ENCODE measurements at places on chromosomes 5 and 9.

DNA sequence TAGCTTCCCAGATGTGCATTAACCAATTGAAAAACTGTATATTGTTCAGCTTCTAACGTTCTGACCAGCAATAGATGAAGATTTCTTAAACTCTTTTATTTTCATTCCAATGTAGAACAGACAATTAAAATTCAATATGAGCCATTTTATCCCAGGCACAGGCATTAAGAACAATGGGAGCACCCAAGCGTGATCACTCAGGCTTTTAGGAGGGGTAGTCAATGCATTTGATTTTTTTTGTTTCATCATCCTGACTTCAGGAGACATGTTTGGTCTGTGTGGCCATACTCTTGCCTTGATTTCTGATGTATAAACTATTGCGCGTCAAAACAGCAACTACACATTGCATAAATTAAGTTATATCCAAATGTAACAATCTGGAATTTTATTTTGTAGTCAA lies 653.0 kb upstream of the RORB start:
- no peak for DNase-seq

- DNase-seq = no peak
These were observed 64.2 kb upstream of the CEP78 start for GRCh38 chr9:78171651-78172050.

- no peak for DNase-seq
These were observed 56.6 kb downstream of the SLC28A3 start for GRCh38 chr9:84283946-84284345.

GRCh38 chr5:76715736-76716455 lies at the start of gene F2R:
F2R (plus strand) TSS chr5:76716126; CDS start chr5:76716308, 182 bp downstream.
- DNase-seq = no peak

DNA sequence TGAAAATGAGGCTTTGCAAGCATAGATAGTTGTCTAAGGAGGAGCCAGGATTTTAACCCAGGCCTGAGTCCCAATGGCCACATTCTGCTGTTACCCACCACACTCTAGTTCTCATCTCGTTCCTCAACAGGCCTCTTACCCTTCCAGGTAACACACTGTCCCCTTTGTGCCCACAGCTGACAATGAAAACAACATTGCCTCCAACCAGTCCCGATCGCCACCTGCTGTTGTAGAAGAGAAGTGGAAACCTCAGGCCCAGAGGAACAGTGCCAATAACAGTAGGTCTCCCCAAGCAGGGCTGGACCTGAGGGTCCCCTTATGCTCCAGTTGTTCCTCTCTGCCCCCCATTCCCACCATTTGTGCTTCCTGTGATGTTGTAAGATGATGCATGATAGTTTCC lies 30.4 kb downstream of the AMBP start:
- peak; percentile 15 for DNase-seq

GRCh38 chr5:168152660-168153059 lies 138.8 kb upstream of the WWC1 start:
- DNase-seq = no peak

- DNase-seq = peak; percentile 8
These were observed 376 bp downstream of the ANKRD18B start for GRCh38 chr9:33524306-33524947.

DNA sequence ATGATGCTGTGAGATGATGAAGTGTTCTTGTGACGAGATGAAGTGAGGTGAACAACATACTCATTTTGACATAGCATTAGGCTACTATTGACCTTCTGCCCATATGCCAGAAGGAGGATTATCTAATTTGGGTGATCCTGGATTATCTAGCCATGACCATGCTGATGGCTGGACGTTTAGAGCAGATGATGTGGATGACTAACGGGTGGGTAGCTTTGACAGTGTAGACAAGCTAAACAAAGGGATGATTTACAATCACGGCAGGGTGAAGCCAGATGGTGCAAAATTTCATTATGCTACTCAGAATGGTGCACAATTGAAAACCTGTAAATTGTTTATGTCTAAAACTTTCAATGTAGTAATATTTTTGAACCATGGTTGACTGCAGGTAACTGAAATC lies 2403.4 kb upstream of the ACO1 start:
- DNase-seq = no peak

GRCh38 chr9:134978272-134978671 lies 60.6 kb upstream of the FCN1 start:
- DNase-seq = no peak

DNA sequence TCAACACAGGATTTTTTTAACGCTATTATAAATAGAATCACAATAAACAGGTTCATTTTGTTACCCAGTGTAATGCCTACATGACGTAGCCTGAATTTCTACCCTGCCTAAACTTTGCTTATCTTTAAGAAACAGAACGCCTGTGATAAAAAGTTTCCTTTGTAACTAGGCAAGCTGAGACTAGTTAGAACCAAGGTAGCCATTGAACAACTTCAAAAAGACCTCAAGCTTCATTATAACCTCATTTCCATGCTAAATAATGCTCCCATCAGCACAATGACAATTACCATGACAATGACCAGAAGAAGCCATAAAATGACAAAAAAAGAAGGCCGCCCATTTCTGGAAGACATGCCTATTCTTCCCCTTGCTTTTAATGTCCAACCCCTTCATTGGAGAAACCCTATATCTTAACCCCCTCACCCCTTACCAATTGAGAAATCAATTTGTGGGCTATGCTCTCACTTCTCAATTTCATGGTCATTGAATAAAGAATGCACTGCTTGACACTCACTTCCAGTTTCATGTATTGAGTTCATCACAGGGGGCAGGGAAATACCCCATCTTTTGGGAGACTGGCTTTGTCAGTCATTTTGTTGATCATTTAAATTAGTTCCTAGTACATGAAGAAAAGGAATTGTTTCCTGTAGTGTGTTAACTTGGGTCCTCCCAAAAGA lies 276.8 kb downstream of the MCTP1 start:
- no peak for DNase-seq

DNA sequence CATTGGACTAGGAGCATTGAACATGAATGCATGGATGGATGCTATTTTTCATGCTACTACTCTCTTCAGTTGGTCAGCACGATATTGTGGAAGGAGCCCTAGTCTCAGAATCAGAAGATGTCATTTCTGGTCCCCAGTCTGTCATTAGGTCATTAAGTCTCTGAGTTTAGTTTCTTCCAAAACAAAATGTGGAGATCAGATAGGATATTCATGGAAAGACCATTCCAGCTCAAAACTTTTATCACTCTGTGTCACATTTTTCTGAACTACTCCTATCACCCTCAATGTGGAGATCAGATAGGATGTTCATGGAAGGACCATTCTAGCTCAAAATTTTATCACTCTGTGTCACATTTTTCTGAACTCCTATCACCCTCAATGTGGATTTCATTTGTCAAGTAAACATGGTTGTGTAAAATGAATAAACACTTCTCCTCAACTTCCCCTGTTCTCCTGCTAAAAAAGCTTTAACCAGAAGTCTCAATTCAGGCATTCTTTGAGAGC lies 296.8 kb downstream of the MRPS30 start:
- DNase-seq = no peak

DNA sequence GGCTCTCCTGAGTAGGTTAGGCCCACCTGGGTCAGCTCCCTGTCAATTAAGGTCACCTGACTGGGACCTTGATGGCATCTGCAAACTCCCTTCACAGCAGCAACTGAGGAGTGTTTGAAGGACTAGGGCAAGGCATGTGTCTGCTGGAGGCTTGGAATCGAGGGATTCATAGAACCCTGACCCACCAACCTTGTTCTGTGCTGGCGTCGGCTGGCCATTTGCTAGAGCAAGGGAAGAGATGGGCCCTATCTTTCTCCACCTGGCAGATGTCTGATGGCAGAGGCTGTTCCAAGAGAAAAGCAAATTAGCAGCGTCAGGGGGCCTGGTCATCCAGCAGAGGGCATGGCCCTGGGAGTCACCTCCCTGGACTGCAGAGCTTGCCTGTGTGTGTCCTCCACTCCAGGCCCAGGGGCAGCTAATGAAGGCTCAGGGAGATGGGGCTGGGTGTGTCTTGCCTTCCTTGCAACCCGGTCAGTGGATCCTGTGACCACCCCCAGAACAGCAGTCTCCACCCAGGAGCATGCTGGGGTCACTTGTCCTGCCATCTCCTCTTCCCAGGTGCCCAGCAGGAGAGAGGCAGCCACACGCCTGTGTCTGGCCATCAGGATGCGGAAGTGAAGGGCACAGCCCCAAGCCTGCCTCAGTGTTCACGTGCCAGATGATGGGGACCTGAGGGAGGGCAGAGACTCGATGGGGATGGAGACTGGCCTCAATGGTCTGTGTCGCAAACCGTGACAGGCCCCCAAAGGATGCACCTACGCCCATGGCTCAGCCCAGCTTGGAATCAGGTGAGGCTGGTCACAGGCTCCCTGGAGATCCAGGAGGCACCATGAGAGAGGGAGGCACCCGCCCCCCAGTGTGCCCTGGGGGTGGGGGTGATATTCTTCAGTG lies 53.9 kb downstream of the BARX1 start:
- no peak for DNase-seq

DNA sequence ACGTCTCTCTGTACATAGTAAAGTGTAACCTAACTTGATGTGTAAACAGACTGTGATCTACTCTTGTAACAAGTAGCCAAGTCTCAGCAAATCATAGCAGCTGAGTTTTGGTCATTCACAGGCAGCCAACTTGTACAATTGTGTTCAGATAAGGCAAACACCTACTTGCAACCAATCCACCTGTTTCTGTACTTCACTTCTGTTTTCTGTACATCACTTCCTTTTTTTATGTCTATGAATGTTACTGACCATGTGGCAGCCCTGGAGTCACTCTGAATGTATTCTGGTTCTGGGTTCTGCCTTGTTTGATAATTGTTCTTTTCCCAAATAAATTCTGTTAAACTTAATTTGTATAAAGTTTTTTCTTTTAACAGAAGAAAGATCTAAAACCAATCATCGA lies 26.0 kb downstream of the RLN2 start:
- no peak for DNase-seq

GRCh38 chr5:161273410-161273809 lies 273.1 kb downstream of the GABRB2 start:
- no peak for DNase-seq

GRCh38 chr5:58505502-58505901 lies 14.3 kb downstream of the GAPT start:
- no peak for DNase-seq

DNA sequence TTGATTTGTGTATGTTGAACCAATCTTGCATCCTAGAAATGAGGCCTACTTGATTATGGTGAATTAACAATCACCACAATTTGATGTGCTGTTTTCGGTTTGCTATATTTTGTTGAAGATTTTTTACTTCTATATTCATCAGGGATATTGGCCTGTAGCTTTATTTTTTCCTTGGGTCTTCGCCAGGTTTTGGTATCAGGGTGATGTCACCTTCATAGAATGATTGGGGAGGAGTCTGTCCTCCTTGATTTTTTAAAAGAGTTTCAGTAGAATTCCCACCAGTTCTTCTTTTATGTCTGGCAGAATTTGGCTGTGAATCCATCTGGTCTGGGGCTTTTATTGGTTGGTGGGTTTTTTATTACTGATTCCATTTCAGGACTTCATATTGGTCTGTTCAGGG lies 115.2 kb downstream of the CPLANE1 start:
- DNase-seq = no peak

DNA sequence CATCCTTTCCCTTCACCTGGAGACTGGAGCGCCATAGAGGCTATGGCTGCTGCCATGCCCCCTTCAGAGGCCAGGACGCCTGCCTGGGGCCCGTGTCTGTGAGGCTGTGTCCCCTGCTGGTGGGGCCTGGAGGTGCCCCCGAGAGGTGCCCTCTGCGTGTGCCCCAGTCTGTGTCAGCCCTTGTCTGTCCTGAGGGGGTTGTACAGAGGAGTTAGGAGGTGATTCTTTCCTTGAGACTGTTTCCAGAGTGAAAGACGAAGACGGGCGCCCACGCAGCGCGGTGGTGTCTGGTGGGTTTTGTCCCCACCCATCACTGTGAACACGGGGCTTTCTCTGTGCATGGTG lies 24.6 kb downstream of the TRAF2 start:
- DNase-seq = no peak

- DNase-seq = no peak
These were observed 97.2 kb downstream of the SPOCK1 start for GRCh38 chr5:137401946-137402345.

GRCh38 chr5:546376-546908 lies 22.2 kb upstream of the SLC9A3 start:
- DNase-seq = no peak

GRCh38 chr5:96634881-96635280 lies 27.3 kb upstream of the CAST start:
- no peak for DNase-seq

GRCh38 chr9:88533951-88534455 lies 975 bp upstream of the NXNL2 start:
- peak; percentile 36 for DNase-seq

GRCh38 chr9:86795823-86796553 lies 151.3 kb downstream of the GAS1 start:
- DNase-seq = no peak

- no peak for DNase-seq
These were observed 489.3 kb downstream of the ANXA1 start for GRCh38 chr9:73640971-73641370.

- DNase-seq = no peak
These were observed 4.4 kb upstream of the EBF1 start for GRCh38 chr5:159104051-159104651.

- no peak for DNase-seq
These were observed 2144.3 kb upstream of the C9orf72 start for GRCh38 chr9:29717631-29718030.

- DNase-seq = no peak
These were observed 202.1 kb downstream of the TSSK1B start for GRCh38 chr5:113232667-113233066.

DNA sequence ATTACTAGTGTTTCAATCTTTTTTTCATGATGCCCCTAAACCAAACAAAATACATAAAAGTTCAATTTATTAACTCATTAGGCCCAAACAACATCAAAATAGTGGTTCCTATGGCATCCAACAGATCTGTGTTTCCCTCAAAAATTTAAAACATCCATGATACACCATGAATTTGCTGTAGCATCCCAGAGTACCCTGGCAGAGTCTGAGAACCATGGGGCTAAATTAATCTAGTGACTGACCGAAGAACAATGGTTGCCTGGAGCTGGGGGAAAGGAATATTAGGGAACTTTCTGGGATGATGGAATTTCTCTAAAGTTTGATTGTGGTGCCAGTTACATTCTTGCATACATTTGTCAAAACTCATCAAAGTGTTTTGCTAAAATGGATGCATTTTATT lies 79.5 kb upstream of the TRIO start:
- DNase-seq = no peak

DNA sequence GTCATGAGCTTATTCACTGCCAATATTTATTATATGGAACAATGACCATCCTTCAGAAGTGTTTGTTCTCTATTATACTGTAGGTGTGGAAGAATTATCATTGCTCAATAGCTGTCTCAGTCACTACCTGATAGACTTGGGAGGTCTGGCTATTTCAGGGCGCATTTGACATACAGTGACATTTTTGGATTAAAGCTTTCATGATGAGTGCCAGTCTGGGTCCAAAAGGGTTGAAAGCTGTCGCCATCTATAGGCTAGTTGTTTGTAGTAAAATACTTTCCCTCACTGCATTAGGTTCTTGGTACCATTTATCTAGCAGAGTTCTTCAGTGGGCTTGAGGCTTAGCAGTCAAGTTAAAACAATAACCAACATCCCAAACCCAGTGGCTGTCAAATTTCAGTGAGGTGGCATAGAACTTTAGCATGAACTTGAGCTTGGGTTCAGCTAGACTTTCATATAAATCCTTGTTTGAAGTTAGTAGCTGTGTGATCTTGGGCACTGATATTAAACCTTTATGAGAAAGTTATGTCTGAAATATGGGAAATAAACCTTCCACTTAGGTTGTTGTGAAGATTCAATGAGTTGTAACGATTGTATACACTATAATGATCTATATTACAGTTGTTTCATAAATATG lies 110.5 kb upstream of the CDKN2B start:
- no peak for DNase-seq

Measured in NT2/D1 (cell line).